ENCODE measurements at places on chromosomes 3 and 15. TPM values are rescaled to one million over a fixed set of nuclear protein-coding genes. Genes with fewer than 3 reads are reported as not detected.

Gene CLEC3B
- polyA plus RNA-seq: not detected

Gene RAB11A
- polyA plus RNA-seq: 246 TPM

- DNase-seq: no peak
Measured at GRCh38 chr3:31815631-31816440, 165.2 kb downstream of the OSBPL10 start.

DNA sequence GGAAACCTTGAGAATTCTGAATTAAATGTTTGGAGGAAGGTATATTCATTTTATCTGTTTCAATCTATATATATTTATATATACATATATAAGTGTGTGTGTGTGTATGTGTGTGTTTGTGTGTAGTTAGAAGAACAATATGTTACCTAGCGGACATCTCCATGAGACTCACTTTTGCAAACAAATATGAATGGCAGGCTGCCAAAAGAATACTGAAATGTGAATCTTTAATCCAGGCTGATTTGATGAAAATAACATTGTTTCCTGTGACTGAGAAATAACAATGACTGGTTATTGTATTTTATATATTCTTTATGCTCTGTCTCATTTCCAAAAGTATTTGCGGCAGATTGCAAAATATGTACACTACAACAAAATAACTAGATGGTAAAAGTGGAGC, 255.5 kb upstream of the TGFBR2 start:
- DNase-seq: no peak

DNA sequence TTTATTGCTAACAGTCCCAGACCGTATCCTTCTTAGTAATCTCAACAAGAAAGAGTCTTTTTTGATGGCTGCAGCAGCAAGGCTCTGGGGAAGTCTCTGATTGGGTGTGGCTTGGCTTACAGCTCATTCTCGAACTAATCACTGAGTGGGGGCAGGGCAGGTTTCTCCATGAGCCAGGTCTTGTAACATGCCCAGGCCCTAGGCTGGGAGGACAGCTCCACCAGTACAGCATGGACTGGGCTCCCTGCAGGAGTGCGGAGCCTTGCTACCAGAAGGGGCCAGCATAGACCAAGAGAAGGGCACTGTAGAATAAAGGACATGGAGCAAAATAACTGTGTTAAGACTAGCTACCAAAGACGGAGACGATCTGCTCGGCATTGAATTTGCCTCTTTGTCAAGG, 7.2 kb downstream of the CD276 start:
- peak; percentile 44 for DNase-seq
